ENCODE measurements at places on chromosomes 13 and 19.
A peak's percentile ranks its signal among the peaks of the same experiment; 100 is the strongest.

- no peak for DNase-seq
Observed at GRCh38 chr13:73956795-73957408, 177.3 kb downstream of the KLF12 start.

DNA sequence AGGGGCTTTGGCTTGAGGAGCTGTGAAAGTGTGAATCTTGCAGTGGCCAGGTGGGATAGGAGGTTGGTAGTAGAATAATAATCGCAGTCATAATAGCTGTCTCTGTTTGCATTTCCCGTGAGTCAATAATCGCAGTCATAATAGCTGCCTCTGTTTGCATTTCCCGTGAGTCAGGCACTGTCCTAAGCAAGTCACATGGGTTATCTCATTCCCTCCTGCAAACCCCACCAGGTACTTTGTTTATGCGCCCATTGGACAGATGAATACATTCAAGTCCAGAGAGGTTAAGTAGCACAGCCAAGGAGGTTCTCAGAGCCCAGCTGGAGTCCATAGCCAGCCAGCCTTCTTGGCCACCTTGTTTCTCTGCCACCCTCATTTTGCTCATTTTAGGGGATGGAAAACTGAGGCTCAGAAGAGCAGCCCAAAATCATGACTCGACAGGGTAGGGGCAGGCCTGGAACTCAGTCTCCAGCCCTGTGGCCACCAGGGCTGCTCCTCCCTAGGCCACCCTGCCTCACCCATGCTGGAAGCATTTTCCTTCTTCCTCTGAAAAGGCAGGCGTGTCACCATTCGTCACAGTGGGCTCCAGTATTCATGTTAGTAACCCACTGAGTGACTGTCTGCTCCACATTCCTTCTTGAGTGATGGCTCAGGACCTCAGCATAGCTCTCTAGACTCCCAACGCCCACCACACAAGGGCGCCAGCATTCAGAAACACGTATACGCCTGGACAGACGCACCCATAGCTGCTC, 206.2 kb downstream of the URI1 start:
- no peak for DNase-seq

DNA sequence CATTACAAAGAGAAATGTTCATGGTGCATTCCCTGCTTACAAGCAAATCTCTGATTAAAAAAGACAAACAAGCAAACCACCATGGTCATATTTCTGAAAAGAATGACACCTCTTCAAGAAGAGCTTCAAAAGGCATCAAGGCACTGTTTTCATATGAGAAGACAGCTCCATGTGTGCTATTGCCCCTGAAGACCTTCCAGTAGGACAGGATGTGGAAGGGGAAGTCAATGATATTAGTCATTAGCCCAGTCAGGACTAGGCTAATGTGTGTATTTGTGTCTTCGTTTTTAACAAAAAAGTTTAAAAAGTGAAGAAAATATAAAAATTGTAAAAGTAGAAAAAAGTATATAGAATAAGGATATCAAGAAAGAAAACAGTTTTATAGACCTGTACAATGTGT, 534.7 kb upstream of the ARGLU1 start:
- no peak for DNase-seq

DNA sequence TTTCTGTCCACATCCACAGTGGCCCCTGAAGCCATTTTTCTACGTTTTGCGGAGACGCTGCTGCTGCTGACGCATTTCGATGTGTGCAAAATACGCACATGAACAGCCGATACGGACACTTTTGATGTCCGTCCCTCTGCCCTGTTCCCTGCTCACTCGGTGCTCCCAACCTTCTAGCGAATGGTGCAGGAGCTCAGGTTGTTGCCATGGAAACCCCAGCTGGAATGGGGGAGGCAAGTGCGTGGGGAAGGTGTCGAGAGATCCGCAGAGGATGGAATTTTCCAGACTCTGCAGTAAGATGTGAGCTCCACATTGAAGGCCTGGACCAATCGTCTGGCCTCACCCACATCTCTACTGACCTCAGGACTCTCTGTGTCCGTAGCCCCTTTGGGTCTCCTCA, 109.2 kb upstream of the USP29 start:
- DNase-seq = no peak

- DNase-seq = no peak
Observed at GRCh38 chr13:42600943-42601342, 27.0 kb downstream of the TNFSF11 start.

- DNase-seq = no peak
Observed at GRCh38 chr13:95355494-95355893, 54.2 kb upstream of the ABCC4 start.

DNA sequence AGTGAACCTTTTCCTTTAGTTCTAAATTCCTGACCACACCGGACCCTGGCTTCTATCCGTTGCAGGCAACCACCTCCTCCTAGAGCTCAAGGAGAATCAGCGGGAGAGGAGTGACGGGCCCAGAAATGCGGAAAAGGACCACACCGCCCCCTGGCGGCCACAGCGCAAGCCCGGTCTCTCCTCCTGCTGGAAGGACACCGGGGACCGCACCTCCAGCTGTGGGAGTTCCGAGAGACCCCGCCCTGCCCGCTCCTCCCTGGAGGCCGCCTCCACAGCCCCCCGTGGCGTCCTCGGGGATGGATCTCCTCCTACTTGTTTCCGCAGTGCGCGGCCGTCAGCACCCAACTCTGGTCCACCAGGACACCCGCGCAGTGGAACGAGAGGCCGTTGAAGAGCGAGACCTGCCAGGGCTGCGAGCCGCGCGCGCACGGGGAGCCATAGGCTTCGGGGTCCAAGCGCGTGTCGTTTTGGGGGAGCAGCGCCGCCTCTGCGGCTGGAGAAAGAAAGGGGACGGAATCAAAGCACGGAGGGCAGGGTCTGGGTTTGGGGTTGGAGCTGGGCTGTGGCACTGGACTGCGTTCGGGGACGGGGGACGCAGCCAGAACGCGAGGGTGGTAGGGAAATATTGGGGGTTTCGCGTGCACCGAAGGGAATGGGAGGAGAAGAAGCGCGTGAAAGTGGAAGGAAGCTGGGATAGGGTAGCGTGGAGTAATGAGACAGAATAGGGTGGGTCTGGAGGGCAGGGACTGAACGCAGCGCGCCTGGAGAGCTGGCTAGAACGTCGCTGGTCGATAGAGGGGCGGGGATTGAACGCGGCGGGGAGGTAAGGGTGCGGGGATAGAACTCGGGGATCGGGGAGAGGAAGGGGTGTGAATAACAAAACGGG, 2.5 kb downstream of the KLK10 start:
- DNase-seq = peak; percentile 44

DNA sequence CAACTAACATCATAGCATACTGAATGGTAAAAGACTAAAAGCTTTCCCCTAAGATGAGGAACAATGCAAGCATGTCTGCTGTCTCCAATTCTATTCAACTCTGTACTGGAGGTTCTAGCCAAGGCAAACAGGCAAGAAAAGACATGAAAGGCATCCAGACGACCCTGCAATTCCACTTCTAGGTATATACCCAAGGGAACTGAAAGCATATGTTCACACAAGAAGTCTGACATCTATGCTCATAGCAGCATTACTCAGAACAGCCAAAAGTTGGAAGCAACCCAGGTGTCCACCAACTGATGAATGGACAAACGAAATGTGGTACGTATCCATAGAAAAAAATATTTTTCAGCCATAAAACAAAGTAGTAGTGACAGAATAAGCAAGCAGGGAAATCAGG, 39.1 kb downstream of the PEPD start:
- DNase-seq = no peak

DNA sequence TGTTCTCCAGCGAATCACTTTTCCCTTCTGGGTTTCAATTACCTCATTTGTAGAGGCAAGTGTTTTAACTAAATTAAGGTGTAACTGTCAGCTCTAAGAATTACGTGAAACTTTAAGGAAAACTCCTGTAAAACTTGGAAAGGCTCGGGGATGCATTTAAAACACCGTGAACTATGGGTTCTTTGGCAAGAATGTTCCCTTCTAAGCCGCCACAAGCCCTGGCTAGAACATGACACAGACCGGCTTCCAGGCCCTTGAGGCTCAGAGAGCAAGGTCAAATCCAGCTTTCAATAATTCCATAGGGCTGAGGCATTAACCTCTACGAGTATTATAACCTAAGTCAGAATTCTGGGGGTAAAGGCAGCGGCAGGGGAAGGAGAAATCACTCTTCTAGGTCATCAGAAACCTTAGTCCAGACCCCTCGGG, 685 bp downstream of the VWA8 start:
- no peak for DNase-seq

DNA sequence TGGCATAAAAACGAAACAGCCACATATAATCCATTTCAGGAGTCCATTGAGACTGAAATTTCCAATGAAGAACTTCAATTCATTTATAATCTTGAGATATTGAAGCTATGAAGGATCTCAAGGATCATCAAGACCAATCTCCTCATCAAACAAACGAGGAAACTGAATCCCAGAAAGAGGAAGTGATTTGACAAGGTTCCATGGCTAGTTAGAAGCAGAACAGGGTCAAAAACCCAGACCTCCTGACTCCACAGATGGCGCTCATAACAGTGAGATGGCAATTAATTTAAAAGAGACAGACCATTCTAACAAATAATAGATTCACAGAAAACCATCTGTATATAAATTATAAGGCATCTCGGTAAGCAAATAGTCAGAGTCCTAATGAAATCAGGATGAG, 229.7 kb downstream of the KCTD12 start:
- no peak for DNase-seq

- DNase-seq = no peak
Observed at GRCh38 chr19:15448778-15449619, 757 bp downstream of the WIZ start.

DNA sequence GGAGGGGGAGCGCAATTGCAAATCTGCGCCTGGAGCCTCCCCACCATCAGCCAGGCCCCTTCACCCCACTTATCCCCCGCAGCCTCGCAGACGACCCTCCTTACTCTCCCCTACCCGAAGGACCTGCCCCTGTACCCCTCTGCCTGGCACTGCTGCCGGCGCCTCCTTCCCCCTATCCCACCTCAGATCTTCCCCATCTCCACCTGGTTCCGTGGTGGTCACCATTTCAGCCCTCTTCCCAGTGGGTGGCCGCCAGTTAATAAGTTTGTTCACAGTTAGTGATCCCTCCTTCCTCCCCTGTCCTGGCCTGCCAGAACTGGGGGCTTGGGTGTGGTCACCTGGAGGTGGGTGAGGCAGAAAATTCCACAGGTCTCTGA, 397 bp downstream of the SLC44A2 start:
- no peak for DNase-seq

DNA sequence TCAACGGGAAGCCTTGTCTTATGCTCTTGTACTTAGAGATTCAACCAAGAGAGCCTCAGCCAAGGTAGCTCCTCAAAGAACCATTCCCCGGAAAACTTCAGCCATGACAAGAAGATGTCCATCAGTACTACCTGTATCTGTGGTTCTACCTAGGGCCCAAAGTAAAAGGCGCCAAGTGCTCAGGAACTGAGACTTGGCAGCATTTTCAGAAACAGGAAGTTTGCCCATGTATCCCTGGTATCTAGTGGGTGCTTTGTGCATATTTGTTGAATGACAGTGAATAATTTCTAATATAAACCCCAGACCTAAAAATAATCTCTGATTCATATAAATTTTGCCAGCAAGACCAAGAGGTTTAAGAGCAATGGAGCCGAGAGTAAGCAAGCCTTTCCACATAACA, 7.2 kb downstream of the FAM216B start:
- no peak for DNase-seq

DNA sequence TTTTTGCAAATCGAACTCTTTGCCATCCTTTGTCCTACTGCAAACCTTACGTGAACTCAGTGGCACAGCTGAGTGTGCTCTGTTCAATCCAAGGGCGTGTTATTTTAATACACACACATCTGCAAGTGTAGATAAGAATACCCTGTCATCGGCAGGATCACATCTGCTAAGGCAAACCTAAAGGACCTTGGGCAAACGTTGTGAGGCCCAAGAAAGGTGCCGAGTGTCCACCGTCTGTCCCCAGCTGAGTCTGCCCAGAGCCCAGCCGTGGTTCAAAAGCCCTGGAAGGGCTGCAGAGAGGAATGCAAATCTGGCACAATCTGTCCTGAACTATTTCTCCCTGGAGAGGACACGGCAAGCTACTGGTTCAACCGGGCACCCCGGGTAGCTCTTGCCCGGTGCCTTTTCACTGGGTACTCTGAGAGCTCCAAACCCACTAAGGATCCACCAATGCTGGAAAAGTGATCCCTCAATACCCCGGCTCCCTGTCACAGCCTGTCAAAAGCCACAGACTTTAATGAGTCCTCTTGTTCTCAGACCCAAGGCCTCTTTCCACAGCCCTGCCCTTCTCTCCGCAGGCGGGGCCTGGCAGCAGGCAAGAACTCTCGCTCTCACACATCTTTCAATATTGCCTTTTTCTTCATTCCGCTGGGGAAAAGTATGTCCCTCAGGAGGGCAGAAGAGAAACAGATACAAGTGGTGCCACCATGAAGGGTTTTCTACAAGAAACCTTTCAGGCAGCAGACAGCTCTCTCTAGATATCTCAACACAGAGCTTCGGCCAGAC, 17.0 kb downstream of the SLC7A1 start:
- no peak for DNase-seq

DNA sequence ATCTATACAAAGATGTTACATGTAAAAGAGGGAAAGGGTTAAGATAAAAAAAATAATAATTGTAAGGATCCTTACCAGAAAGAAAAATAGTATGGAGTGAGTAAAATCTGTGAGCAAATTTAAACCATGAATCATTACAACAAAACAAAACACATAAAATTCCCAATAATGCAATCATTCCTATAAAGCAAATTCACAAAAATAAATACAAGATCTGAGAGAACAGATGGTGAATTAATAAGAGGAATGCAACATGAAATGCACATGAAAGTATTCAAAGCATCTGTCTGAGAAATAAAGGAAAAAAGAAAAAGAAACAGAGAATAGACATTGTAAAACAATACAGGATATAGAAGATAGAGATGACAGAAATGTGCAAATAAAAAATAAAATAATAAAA, 681.5 kb upstream of the KLHL1 start:
- DNase-seq = no peak

DNA sequence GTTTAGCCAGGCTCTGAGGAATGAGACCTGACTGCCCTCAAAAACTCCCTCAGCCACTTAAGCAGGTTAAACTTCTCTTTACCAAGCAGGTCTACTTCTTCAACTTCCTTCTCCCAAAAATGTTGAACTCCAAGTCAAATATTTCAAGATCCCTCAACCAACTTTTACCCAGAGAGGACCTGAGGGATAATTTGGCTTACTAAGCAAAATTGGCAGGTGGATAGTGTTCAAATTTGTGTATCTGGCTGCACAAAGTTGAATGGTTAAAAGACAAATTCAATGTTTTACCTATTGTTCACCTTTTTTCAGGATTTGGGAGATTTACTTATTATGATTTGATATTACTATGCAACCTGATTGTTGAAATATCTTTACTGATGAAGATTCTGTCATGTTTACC, 293.0 kb upstream of the SOX21 start:
- no peak for DNase-seq
